ENCODE measurements at places on chromosomes 7 and 10.

DNA sequence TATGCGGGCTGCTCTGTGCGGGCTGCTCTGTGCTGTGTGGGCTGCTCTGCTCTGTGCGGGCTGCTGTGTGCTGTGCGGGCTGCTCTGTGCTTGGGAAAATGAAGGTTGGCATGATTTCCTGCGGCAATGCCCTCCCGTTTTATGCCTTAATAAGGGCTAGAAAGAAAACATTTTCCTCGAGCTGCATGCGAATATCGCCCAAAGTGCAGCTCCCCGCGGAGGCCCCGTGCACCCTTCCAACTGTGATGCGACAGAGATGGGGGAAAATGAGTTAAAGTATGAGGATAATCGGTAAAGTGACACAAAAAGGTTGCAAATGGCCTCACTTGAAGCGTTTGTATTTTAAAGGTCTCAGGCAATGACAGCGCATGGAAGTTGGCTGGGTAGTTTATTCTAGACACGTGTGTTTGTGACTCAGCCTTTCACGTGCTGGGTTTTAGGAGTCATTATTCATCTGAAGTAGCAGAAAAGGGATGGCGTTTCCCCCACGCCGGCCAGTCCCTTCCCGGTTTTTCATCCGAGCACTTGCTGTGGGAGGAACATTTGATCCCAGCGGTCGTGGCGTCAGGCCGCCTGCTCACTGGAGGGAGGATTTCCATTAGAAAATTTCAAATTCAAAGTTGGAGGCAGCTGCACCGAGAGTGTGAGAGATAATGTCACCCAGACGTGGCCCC is 220.7 kb downstream of the ADARB2 start:
- DNase-seq: no peak

- DNase-seq: no peak
Measured at GRCh38 chr7:142018154-142018553, 22.5 kb downstream of the MGAM start.

GRCh38 chr10:107409522-107409921 is 245.0 kb upstream of the SORCS1 start:
- DNase-seq: no peak

DNA sequence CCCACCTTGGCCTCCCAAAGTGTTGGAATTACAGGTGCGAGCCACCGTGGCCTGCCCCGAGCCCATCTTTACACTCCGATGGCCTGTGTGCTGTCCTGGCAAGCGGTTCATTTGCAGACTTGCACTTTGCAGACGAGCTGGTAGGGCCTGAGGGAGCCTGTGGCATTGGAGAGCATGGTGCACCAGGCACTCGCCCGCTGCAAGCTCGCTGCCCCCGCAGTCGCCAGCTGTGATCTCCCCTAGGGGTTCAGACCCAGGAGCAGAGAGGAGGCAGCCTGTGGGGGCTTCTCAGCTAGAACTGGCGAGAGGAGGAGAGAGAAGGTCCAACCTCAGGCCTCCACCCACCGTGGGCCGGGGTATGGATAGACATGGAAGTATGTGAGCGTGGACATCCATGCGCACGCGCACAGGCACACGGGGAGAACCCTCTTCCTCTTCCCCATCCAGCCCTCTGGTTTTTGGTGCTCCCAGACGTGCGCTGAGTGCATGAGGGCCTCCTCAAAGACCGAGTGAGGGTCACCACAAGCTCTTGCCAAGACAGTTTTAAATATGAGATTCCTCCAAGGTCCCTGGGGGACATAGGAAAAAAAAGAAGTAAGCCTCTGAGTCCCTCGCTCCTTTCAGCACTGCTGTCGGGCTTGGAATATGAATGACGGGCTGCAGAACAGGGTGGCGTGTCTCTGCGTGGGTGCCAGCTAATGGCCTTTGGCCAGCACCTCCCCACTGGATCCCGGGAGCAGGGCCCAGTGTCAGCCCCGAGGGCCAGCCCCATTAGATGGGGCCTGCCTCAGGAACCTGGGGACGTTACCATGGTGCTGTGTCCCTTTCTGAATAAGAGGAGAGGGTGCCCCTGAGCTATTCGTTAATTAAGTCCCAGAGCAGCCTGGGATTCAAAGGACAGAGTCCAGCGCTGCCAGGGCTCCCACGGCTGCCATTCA is 15.1 kb upstream of the TTYH3 start:
- no peak for DNase-seq

GRCh38 chr10:72642318-72642717 is 16.4 kb upstream of the MICU1 start:
- no peak for DNase-seq

Data from NCI-H2081 treated with DMSO at 0.1 percent for 48 hours (cell line).